Stimulated activated CD4-positive, alpha-beta T cell treated with anti-CD3 and anti-CD28 coated beads, Interleukin-12 subunit alpha, Interleukin-12 subunit beta, amount 100 ng/mL, for 48 hours (primary cell): ENCODE measurements at places on chromosomes 5 and 9.

DNA sequence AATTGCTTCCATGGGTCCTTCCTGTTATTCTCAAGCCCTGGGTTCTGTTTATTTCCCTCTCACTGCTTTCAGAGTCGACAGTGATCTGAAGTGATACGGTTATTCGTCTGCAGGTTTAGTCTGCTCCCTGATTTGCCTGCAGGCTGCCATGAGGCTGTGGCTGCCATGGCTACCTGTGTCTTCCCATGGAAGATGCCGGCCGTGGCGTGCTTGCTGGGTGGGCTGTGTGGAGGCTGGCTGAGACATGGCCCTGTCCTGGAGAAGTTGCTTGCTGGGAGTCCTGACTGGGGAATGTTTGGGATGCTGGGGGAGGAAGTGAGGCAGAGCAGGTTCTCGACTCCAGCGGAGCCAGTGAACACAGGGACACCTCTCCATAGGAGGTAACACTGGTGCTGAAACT is 104.1 kb upstream of the TBC1D2 start:
- DNase-seq: no peak

GRCh38 chr9:17695482-17695881 is 116.6 kb downstream of the SH3GL2 start:
- no peak for DNase-seq

DNA sequence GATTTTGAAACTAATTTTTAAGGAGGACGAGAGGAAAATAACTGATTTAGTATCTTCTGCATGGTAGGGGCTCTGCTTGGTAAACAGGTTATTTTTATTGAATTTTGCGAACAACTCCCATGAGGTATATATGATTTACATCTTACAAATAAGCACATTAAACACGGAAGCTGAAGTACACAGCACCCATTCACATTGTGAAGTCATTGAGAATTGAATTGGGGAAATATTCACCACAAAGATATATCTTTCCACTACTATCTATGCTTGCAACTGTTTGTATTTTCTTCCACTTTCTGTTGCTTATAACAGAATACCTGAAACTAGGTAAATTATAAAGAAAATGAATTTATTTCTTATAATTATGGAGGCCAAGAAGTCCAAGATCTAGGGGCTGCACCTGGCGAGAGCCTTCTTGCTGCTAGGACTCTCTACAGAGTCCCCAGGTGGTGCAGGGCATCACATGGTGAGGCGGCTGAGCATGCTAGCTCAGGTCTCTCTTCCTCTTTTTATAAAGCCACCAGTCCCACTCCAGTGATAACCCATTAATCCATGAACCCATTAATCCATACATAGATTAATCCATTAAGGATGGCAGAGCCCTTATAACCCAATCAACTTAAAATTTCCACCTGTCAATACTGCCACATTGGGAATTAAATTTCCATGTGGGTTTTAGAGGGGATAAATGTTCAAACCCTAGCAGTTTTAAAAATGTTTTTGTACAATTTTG is 79.0 kb upstream of the ZNF608 start:
- no peak for DNase-seq

DNA sequence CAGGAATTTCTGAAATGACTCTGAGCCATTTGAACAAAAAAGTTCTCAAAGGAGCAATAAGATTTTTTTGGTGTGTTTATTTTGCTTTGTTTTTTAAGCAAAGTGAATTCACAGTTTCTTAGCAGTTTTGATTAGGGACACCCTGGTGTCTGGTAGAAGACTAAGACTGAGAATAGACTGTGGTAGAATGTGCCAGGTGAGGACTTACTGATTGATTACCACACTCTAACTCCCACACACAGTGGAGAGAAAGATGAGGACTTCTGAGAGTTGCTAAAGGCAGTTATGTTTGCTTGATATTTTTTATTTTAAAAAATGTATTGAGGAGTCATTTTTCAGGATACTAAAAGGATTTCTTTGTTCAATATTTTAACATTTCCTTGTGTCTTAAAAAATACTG is 175.1 kb downstream of the CD180 start:
- no peak for DNase-seq

DNA sequence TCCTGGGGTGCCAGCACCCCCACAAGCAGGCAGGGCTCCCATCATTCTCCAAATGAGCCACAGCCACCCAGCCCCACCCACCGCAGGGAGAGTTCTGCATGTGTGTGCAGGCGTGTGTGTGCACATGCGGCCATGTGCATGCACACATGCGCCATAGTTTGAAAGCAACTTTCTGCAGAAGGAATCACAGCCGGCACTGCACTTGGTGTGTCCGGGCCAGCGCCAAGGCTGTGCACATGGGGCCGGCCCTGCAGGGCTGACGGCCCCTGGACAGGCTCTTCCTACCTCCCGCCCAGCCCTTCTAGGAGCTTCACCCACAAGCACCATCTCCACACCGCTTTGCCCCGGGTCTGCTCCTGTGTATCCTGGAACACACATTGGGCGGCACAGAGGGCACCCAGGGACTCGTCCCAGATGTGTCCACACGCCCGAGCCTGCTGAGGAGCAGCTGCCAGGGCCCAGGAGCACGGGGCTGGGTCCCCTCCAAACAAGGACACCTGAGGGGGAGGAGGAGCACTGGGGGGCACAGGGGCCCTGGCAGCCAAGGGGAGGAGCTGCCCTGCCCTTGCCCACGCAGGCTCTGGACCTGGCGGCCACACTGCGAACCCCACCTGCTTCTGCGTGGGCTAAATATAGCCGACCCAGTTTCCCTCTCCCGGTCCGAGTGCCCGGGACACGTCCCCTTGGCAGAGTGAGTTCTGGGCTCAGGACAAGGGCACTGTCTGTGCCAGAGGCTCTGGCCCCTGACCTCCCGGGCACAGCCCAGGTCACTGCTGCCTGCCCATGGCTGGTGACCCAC is 19.1 kb downstream of the TPPP start:
- DNase-seq: no peak

- no peak for DNase-seq
These were observed 15.1 kb downstream of the NR6A1 start for GRCh38 chr9:124756011-124756410.

DNA sequence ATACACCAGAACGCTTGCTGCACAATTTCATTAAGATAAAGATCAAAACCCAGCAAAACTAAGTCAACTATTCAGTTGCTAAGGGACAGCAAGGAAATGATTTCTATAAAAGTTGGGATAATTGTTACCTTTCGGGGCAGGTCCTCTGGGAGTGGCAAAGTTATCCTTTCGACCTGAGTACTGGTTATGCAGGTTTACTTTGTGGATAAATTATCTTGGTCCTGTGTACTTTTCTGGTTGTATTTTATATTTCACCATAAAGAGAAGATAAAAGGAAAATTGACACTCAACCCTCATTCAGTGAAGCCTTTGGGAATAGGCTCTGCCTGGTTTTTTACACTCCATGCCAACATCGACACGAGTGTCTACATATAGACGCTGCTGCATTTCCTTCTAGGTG is 146.5 kb downstream of the SYK start:
- DNase-seq: no peak

DNA sequence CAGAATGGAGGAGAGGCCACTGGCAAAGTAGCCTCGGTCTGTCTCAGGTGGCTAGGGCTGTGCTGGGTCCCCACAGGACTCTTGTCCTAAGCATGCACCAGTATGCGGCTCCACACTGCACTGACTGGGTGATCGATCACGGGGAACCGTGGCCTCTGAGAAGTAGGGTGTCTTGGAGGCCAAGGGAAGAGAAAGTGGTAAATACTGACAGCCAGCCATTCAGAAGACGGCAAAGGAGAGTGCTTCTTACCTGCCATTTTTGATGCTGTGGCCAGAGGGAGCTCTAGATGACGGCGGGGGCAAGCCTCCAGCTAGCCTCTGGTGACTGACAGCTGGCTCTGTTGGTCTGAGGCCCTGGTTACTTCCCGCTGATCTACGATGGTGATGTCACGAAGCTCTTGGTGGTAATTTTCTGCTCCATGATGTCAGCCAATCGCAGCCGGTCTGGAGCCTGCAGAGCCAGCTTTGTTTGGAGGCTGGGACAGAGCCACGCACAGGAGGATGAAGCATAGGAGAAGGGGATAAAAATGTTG is 40.4 kb upstream of the GADD45G start:
- DNase-seq: no peak

DNA sequence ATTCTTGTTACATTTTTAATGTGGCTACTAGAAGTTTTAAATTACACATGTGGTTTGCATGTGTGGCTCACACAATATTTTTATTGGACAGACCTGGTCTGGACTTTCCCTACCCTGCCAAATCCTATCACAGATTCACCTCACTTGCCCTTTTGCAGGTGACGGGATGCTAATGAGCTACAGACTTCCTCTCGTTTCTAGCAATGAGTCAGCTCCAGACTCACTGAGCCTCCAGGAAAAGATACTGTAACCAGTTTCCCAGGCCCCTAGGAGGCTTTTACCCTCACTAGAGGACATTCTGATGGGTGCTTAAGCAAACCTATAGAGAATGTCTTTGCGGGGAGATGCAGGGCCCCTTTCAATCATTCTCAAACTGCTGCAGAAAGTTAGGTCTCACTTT is 135.4 kb downstream of the WDR41 start:
- peak; percentile 52 for DNase-seq

- no peak for DNase-seq
These were observed 1416.0 kb downstream of the EFNA5 start for GRCh38 chr5:106254784-106255183.

DNA sequence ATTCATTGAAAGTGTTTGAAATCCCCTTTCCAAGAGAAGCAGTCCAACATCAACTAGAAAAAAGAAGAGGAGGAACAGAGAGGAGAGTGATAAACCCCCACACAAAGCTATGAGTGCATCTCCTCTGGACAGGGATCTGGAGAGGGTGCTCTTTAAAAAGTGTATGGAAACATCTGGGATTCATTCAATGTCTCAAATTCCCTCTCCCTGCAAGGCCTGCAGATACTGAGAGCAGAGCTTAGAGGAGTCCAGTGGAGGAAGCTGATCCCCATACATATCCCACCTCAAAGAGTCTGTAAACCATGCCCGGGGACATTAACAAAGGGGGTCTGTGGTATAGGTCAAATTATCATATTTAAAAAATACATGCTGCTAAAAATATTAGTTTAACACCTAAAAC is 2.2 kb downstream of the SPOCK1 start:
- DNase-seq: no peak

GRCh38 chr5:149441986-149442385 is 62.9 kb upstream of the IL17B start:
- DNase-seq: no peak

DNA sequence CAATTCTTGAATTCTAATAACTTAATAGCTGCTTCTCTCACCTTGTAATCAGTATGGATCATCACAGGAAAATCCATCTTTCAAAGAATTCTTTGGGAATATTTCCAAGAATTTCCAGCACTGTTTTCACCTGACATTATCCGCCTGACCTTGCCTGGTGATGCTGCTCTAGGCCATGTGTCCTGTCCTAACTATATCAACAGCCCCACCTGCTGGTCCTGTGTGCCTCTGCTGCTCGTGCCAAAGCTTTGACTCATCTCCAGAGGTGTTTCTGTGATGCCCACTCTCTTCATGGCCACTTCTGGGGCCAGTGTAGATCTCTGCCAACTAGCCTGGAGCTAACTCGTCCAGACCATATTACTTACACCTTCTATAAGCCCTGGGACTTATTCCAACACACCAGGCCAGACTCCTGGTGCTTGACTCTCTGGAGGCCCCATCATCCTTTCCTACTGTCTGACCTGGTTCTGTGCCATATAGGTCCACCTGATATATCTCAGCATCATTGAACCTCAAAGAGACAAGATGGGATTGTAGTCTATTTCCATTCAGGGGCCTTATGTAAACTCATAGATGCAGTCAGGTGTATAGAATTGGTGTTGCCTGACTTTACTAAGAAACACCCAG is 67.5 kb upstream of the CKMT2 start:
- DNase-seq: peak; percentile 51

- DNase-seq: no peak
These were observed 175.9 kb downstream of the GAS1 start for GRCh38 chr9:86771420-86771819.

- DNase-seq: no peak
These were observed 33.4 kb upstream of the CTNNA1 start for GRCh38 chr5:138719811-138720210.

- no peak for DNase-seq
These were observed 54.1 kb downstream of the RORB start for GRCh38 chr9:74551266-74551665.

DNA sequence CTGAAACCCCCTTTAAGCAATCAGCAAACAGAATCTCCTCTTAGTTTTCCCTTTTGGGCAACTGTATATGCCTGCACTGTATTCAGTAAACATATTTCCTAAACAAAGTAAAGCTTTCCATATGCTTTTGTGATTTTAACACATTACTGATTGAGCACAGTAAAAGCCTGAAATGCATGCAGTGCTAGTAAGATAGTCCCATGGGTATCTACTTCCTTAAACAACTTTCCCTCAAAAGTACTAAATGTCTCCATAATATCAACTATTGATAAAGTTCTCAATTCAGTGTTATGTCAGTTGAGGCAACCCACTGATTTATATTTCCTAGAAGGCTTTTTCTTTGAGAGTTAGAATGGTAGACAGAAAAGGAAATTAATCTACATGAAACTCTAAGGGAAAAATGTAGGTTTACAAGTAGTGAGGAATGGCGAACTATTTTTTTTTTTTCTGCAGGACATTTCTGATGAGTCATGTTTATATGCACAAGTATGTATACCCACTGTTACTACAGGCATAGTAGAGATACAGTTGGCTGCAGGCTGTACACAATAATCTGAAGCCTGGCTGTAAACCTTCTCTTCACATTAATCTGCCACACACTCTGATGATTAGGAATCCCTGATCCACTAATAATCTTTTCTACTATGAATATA is 31.2 kb upstream of the CEP120 start:
- no peak for DNase-seq

- DNase-seq: no peak
These were observed 20.0 kb upstream of the TEK start for GRCh38 chr9:27088981-27089380.

DNA sequence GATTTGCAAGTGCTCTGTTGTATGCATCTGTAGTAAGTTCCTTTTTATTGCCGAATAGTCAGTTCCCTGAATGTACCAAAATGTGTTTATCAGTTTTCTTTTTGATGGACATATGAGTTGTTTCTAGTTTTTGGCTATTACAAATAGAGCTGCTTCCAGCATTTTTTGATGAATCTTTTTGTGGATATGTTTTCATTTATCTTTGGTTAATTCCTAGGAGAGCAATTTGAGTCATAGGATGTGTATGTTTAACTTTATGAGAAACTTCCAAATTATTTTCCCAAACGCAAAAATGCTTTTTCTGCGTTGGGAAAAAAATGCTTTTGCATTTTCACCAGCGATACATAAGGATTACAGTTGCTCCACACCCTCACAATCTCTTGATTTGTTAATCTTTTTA is 287.7 kb downstream of the FER start:
- no peak for DNase-seq

DNA sequence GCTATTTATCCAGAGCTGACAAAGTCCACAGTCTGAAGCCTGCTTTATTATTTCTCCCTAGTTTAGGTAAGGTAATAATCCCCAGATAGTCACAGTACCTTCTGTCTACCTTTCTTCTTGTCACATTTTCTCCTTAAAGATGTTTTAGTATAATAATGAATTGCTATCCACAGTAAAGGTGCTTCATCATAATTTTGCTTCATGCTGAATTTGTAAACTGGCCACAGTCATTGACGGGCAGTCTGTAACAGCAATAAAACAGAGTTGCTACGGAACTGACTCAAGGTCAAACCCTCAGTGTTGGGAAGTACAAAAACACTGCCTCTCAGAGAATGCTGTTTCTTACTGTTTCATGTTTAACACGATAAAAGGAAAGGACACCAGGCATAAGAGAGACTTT is 195.7 kb downstream of the ZNF608 start:
- no peak for DNase-seq

- no peak for DNase-seq
These were observed 1062.3 kb upstream of the CDH10 start for GRCh38 chr5:25707093-25707492.
